HS-5 (cell line): ENCODE measurements at places on chromosomes 16 and 17.

DNA sequence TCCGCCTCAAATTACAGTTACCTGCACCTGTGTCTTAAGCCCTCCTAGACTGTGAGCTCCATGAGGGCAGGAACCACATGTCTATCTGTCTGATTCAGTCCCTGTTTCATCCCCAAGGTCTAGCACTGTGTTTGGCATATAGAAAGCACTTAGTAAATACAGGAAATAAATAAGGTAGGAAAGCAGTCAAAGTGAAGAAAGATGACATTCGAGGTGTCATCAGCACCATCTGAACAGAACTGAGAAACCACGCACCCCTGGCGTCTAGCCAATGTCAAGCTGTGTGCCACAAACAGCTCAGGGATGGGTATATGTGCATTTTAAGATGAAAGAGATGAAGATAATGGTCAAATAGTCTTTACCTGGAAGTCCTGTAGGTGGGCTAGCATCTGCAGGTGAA lies 79.6 kb upstream of the ATP2A3 start:
- DNase-seq: no peak

DNA sequence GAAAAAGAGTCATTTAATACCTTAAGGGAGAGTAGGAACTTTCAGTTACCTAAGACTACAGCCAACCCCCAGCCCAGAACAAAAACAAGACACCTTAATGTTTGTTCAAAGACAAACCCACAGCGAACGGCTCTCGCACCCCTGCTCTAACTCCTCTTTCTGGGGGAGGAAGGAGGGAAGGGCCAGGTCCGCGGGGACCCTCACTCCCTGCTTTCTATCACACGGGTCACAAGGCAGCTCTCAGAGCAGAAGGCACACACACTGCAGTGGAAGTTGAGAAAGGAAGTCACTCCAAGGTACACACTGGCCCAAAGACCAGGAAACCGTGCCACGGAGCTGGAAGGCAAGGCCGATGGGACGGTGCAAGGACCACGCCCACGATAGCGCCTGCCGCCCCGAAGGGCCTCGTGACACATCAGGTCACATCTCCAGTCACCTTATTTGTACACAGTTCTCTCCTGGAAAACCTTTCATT lies 10.0 kb downstream of the LITAFD start:
- DNase-seq: no peak

- no peak for DNase-seq
These were observed 390.1 kb upstream of the EEF2KMT start for GRCh38 chr16:5487728-5488127.

DNA sequence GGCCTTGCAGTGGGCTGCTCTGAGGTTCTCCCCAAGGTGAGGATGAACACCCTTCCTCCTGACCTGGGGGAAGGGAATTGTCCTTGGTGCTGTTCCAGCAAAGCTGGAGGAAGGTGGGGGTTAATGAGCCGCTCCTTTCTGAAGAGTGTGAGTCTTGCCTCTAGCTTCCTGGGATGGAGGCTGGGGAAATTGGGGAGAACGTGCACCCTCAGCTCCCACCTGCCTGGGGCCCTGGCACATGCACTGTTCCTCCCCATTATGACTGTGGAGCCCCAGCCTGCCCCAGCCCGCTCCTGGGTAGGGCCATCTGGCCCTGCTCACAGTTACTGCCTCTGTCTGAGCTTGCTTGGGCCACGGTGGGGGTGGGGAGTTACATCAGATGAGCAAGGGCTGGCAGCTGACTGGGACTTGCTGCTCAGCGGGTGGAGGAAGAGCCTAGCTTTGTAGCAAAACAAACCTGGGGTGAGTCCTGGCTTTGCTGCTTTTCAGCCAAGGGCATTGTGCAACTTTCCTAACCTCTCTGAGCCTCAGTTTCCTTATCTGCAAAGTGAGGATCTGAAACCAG lies 11.1 kb downstream of the TNS4 start:
- DNase-seq: no peak

- no peak for DNase-seq
These were observed 8.6 kb upstream of the VAC14 start for GRCh38 chr16:70809392-70810060.

GRCh38 chr17:39252788-39253460 lies 27.2 kb upstream of the STAC2 start:
- no peak for DNase-seq

GRCh38 chr16:11165894-11166665 lies 89.9 kb downstream of the SOCS1 start:
- DNase-seq: no peak

- DNase-seq: no peak
These were observed 25.6 kb downstream of the MAPK8IP3 start for GRCh38 chr16:1731603-1732002.

DNA sequence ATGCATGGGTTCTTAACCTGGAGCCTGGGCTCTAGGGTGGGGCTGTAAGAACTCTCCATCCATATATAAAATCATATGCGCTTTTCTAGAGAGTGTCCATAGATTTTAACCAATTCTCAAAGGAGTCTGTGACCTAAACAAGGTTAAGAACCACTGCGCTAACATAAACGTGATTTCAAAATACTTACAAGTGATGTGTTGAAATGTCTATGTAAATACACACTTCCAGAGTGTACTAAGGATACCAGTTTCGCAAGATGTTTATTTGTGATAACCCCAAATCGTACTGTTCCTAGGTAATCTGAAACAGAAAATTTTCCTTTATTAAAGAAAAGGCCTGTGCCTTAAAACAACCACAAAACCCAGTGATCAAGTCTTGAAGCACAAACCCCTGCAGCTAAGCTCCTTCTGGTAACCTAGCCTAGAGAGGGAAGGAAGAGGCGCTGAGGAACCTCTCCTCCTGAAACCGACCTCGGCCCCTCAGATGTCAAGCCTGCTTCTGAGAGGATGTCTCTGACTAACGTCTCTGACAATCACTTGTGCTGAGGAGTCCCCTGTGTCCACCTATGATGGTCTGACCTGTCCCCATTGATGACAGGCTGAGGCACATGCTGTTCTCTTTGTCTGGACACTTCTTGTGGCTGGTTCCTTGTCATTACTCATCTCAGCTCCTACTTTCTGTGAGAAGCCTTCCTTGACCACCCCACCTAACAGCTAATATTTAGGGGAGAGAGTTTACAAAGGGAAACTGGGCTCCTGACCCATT lies 32.2 kb downstream of the SNN start:
- DNase-seq: no peak

DNA sequence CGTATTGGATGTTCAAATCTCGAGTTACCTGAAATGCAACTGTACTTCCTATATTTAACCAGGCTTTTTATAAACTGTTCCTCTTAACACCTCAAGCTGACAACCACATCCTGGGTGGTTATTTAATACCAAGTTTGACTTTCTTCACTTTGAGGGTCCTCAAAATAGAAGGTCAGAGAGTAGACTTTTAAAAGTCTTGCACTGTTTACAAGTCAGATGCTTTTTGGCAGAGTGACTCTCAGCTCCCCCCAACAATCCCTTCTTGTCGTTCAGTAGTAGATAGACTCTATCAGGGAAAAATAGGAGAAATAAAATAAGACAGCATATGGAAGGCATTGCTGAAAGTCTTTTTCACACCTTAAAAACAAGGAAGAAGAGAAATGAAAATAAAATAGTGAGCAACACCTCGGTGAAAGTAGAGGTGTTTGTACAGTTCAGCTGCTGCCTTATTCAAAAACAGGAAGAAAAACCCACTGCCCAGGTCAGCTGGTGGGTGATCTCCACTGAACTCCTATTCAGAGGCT lies 650.4 kb downstream of the WWOX start:
- no peak for DNase-seq

GRCh38 chr17:57045868-57046704 lies 39.0 kb upstream of the AKAP1 start:
- DNase-seq: no peak

DNA sequence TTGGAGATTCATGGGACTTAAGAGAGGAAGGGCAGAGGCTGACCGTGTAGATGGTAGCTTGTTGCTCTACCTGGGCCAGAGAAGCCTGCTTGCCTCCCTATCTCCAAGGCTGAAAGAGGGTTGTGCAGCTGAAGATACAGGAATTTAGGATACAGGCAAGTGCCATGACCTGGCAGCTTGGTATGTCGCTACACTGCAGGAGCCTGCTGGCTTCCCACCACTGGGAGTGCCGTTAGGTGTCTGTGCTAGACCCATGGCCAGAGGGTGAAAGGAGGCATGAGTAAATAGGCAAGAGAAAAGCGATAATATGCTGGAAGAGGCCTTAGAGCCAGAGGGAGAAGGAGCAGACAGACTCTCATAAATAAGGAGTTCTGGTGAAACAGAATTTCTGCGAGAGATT lies 10.6 kb downstream of the NAA60 start:
- no peak for DNase-seq

DNA sequence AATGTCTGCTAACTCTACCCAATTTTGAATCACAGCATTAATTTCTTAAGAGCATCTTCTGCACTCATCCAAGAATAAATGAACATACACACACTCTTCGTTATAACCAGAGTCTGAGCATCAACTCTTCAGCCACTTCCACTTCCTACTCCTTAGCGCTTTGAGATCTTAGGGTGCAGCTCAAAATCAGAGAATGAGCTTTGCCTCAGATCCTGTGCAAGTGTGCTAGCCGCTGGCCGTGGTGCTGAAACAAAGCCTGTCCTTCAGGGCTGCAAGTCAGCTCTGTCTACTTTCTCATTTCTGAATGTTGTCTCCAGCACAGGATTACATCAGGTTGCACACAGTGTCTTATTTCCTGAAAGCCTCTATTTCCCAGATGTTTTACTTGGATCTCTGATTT lies 165.4 kb downstream of the AIPL1 start:
- no peak for DNase-seq

DNA sequence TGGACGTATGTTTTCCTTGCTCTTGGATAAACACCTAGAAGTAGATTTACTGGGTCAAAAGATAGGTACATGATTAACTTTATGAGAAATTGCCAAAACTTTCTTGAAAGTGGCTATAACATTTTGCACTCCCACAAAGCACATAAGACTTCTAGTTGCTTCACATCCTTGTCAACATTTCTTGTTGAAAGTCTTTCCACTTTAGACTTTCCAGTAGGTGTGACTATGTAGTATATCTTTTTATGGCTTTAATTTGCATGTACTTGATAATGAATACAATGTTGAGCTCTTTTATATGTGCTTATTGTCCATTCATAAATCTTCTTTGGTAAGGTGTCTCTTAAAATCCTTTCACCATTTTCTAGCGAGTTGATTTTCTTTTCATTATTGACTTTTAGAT lies 241.2 kb upstream of the RPL38 start:
- no peak for DNase-seq

- DNase-seq: no peak
These were observed 727.4 kb upstream of the CA10 start for GRCh38 chr17:52885882-52886281.

GRCh38 chr17:43024407-43025289 lies at the start of gene RND2:
RND2 (plus strand) TSS chr17:43025231; CDS start chr17:43025348, 117 bp downstream.
- peak; percentile 33 for DNase-seq

DNA sequence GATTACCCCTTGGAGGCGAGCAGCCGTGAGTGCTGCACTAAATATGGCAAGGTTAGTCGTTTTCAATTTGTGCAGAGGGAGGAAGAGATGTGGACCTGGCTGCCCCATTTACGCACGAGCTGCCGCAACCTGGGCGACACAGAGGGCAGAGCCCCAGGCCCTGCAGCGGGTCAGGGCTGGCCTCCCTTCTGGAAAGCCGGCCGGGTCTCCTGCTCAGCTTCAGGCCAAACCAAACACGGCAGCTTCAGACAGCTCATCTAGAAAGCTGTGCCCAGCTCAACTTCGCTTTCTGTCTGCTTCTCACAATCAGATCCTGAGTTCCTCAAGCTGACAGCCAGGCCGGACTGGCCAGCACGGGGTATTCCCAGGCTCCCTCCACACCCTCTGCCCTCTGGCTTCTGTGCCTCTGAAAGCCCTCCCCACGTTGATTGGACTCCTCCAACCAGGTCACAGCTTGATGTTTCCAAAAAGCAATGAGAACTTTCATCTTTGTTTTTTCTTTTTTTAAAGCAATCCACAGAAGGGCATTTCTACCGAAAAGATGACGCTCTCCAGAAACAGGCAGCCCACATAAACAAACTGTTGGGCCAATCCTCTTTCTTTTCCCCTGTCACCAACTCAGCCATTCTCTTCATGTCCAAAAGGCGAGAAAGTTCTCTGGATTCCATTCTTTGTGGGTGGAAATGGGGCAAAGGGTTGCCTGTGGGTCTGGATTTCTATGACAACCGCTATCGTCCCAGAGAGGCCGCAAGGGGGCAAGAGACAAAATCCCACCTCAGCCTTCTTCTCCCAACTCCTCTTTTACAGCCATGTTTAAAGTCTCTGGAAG lies 189.0 kb downstream of the ZFHX3 start:
- no peak for DNase-seq

DNA sequence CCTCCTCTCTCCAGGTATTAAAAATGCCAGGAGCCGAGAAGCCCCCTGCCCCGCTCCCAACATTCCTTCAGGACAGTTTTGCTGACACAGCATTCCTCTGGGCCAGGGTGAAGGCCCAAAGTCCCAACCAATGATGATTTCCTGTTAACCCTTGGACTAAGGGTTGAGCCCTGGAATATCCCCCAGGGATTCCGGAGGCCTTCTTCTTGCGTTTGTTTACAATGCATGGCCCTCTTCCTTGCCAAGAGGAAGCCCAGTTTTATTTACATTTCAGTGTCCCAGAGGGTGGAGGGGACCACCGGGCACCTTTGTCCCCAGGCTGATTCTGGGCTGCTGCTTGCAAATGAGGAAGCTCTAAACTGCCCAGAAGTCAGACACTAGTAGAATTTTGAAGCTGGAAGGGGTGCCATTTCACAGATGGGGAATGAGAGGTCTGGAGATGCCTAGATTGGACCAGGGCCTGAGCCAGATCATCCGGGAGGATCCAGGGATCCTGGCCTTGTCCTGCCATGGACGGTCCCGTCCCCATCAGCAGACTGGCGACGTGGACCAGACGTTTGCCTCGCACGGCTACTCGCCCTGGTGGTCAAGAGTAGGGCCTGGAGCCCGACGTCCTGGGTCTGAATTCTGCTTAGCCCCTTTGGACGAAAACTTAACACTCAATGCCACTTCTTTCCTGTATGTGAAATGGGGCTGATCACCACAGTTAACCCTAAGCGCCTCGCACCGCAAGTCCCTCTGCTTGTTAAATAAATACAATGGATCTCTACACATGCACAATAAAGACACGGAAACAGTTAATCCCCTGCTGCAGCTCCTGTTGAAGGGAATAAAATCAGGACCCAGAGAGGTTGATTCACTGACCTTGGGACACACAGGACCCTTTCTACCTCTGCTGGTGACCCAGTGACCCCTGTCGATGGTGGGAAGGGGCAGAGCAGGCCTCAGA lies 55.6 kb upstream of the CIBAR2 start:
- DNase-seq: no peak

DNA sequence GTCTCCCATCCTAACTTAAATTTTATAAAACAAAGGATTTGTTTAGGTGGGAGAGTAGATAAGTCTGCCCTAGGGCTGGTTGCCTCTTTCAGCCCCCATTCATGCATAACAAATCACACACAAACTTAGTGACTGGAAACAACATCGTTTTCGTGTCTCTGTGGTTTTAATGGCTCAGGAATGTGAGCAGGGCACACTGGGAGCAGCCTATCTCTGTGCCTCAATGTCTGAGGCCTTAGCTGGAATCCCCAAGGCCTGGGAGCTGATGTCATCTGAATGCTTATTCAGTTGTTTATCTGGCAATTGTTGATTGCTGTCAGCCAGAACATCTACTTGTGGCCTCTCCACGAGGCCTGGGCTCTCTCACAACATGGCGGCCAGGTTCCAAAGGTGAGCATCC lies 101.9 kb upstream of the HSBP1 start:
- no peak for DNase-seq
